Osteoblast (primary cell): ENCODE measurements at places on chromosomes 16 and 17. TPM values are rescaled to one million over a fixed set of nuclear protein-coding genes. Genes with fewer than 3 reads are reported as not detected.
A peak's percentile ranks its signal among the peaks of the same experiment; 100 is the strongest.

- H3K27ac ChIP-seq = no peak overlapping the region
- H3K27me3 ChIP-seq = peaks cover 3% of the 10 kb centered on the region
- no peak for DNase-seq
Measured at GRCh38 chr16:11536104-11536866, 50.4 kb downstream of the LITAF start.

- peak overlapping the region; percentile 49 for H3K4me3 ChIP-seq
- peaks cover 35% of the 10 kb centered on the region for H3K4me1 ChIP-seq
- DNase-seq = no peak
Measured at GRCh38 chr17:59160157-59161025, 4.8 kb downstream of the PRR11 start.

DNA sequence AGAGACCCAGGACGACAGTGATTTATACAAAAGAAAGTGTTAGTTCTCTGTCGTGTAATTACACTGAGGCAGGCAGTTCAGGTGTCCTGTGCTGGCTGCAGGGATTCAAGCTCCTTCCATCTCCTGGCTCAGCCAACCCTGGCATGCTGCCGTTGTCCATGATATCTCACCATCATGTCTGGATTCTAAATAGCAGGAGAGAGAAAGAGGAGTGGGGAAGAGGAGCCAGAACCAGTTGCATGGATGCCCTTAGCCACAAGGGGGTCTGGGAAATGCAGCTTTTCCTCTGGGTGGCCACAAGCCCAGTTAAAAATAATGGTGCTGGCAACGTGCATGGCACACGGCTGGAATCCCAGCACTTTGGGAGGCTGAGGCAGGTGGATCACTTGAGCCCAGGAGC, 9.7 kb downstream of the C16orf54 start:
- H3K27ac ChIP-seq = no peak overlapping the region
- no peaks in the 10 kb centered on the region for H3K4me1 ChIP-seq
- peaks cover 14% of the 10 kb centered on the region for H3K27me3 ChIP-seq

DNA sequence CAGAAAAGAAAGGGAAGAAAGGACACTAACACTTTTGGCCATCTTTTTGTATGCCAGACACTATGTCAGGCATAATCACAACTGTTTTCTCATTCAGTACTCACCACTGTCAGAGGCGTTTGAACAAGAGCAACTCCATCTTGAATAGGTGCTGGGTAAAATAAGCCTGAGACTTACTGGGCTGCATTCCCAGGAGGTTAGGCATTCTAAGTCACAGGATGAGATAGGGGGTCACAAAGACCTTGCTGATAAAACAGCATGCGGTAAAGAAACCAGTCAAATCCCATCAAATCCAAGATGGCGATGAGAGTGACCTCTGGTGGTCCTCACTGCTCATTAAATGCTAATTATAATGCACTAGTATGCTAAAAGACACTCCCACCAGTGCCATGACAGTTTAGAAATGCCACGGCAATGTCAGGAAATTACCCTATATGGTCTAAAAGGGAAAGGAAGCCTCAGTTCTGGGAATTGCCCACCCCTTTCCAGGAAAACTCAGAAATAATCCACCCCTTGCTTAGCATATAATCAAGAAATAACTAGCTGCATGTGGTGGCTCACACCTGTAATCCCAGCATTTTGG, 14.9 kb upstream of the LYRM9 start:
- H3K27ac ChIP-seq = no peak overlapping the region
- DNase-seq = no peak
- H3K4me3 ChIP-seq = no peak overlapping the region
- H3K4me1 ChIP-seq = no peaks in the 10 kb centered on the region

- no peaks in the 10 kb centered on the region for H3K36me3 ChIP-seq
- peaks cover 26% of the 10 kb centered on the region for H3K4me1 ChIP-seq
- no peak overlapping the region for H3K27ac ChIP-seq
- H3K27me3 ChIP-seq = peaks cover 4% of the 10 kb centered on the region
Measured at GRCh38 chr16:68408967-68409366, 39.3 kb downstream of the SMPD3 start.

The IKZF3 gene
- not detected in 2 replicates for total RNA-seq

GRCh38 chr16:78925083-78925767, 675.3 kb downstream of the MAF start:
- no peaks in the 10 kb centered on the region for H3K4me1 ChIP-seq
- no peak for DNase-seq
- no peak overlapping the region for H3K4me3 ChIP-seq
- H3K27me3 ChIP-seq = no peaks in the 10 kb centered on the region
- H3K27ac ChIP-seq = no peak overlapping the region

The KCNH6 gene
- not detected in 2 replicates for total RNA-seq

- no peaks in the 10 kb centered on the region for H3K4me1 ChIP-seq
- DNase-seq = no peak
- no peak overlapping the region for H3K27ac ChIP-seq
- H3K36me3 ChIP-seq = no peaks in the 10 kb centered on the region
- no peaks in the 10 kb centered on the region for H3K27me3 ChIP-seq
- no peak overlapping the region for H3K4me3 ChIP-seq
Measured at GRCh38 chr16:51898872-51899271, 648.1 kb downstream of the TOX3 start.

DNA sequence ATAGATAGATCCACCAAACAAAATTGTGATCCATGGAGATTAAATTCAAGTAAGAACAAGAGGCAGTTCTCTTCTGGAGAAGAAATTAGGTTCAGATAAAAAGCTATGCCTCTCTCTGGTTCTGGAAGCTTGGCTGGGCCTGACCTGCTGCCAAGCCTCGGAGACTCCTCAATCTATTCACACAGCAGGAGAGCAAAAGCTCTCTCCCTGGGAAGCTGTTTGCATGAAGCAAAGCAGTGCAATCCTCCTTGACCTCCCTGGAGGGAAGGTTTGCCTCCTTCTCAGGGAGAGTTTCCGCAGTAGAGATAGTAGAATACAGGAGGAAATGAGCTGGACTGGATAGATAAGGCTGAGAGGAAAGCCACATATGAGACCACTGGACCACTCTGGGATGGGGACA, 78.1 kb upstream of the GNAO1 start:
- H3K4me1 ChIP-seq = no peaks in the 10 kb centered on the region
- no peak overlapping the region for H3K27ac ChIP-seq
- no peak overlapping the region for H3K4me3 ChIP-seq

- H3K36me3 ChIP-seq = peaks cover 31% of the 10 kb centered on the region
- no peak overlapping the region for H3K27ac ChIP-seq
- DNase-seq = no peak
- no peaks in the 10 kb centered on the region for H3K27me3 ChIP-seq
- H3K4me1 ChIP-seq = no peaks in the 10 kb centered on the region
Measured at GRCh38 chr16:84467709-84468108, 36.8 kb downstream of the MEAK7 start.

- no peaks in the 10 kb centered on the region for H3K27me3 ChIP-seq
- H3K36me3 ChIP-seq = no peaks in the 10 kb centered on the region
- no peaks in the 10 kb centered on the region for H3K4me1 ChIP-seq
- H3K4me3 ChIP-seq = no peak overlapping the region
- peak; percentile 73 for DNase-seq
Measured at GRCh38 chr16:83215406-83216001, 588.7 kb downstream of the CDH13 start.

The SLFN12 gene
- total RNA-seq = 19.9 and 25.6 TPM in 2 replicates

DNA sequence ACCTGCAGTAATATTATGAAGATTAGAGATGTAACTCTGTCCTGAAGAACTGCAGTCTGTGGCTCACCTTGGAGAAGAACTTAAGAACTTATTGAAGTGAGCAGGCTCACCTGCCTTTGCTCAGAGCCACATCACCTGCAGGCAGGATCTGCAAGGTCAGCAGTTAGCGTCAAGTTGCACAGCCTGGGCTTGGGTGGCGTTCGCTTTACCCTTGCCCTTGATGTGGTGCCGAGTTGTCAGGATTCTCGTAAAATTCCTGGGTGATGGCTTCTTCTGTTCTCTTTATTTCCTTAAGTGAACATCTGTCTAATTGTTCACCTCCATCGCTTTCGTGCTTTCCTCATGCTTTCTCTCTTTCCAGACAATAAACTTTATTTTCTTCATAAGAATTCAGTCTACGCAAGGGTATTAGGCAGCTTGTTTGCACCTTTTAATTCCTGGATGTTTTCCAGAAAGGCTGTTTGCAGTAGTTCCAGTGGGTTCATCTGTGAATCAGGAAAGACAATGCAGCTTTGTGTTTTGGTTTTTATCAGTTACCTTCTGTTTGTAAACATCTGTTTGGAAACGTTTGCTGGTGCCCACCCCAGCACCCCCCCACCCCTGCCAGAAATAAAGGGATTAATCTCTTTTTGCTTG, 254.3 kb downstream of the WWOX start:
- no peaks in the 10 kb centered on the region for H3K4me1 ChIP-seq
- DNase-seq = no peak
- no peaks in the 10 kb centered on the region for H3K27me3 ChIP-seq
- no peak overlapping the region for H3K27ac ChIP-seq

- H3K36me3 ChIP-seq = no peaks in the 10 kb centered on the region
- no peak overlapping the region for H3K4me3 ChIP-seq
- no peak for DNase-seq
- H3K27ac ChIP-seq = no peak overlapping the region
- H3K27me3 ChIP-seq = no peaks in the 10 kb centered on the region
- no peaks in the 10 kb centered on the region for H3K4me1 ChIP-seq
Measured at GRCh38 chr16:54554581-54554980, 268.0 kb upstream of the IRX3 start.

DNA sequence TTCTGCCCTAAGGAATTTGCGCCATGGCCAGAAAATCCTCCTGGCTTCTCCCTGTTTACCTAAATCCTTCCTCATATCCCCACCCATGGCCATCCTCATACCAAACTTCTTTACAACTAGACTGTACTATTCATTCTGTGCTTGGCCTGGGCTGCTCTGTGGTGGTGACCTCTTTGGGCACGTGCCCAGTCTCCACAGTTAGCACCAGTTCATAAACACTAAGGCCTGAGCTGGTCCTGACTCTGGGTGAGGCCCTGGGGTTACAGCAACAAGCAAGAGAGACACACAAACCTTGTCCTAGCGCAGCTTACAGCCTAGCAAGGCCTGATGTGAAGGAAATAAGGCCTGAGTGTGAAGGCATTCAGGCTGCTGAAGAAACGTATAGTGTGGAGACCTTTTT, 3.1 kb upstream of the ATXN7L3 start:
- no peak overlapping the region for H3K4me3 ChIP-seq
- H3K27ac ChIP-seq = peak overlapping the region; percentile 23
- H3K4me1 ChIP-seq = peaks cover 36% of the 10 kb centered on the region
- DNase-seq = no peak

DNA sequence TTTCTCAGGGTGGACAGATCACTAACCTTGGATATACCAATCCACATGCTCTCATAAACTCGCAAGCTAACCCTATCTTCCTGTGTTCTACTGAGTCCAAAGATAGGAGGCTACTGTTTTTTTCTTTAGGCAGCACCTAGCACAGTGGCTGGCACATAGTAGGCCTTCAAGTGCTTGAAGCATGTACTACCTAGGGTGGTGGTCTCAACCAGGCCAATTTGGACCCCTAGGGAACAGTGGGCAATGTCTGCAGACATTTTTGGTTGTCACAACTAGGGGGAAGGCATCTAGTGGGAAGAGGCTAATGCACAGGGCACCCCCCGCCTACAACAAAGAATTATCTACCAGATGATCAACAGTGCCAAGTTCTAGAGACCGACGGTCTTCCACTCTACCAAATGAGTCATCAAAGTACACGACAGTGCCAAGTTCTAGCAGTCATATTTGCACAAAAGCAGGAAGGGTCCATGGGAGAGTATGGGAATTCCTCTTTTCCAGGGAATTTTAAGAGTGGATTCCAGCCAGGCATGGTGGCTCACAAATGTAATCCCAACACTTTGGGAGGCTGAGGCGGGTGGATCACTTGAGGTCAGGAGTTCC, 390.3 kb downstream of the SLC39A11 start:
- H3K36me3 ChIP-seq = no peaks in the 10 kb centered on the region
- no peak overlapping the region for H3K27ac ChIP-seq
- H3K4me3 ChIP-seq = no peak overlapping the region
- peak; percentile 91 for DNase-seq
